Large intestine (tissue), 12 donors: ENCODE measurements at places on chromosomes 3 and 15. TPM values are rescaled to one million over a fixed set of nuclear protein-coding genes. Genes with fewer than 3 reads are reported as not detected.
A peak's percentile ranks its signal among the peaks of the same experiment; 100 is the strongest.

COL6A5 gene
- 2.2 TPM for polyA plus RNA-seq

TEX55 gene
- not detected for polyA plus RNA-seq

ILDR1 gene
- 3.2 TPM for polyA plus RNA-seq

HDGFL3 gene
- 30.4 TPM for polyA plus RNA-seq

SAXO2 gene
- polyA plus RNA-seq = 2.8 TPM

DNA sequence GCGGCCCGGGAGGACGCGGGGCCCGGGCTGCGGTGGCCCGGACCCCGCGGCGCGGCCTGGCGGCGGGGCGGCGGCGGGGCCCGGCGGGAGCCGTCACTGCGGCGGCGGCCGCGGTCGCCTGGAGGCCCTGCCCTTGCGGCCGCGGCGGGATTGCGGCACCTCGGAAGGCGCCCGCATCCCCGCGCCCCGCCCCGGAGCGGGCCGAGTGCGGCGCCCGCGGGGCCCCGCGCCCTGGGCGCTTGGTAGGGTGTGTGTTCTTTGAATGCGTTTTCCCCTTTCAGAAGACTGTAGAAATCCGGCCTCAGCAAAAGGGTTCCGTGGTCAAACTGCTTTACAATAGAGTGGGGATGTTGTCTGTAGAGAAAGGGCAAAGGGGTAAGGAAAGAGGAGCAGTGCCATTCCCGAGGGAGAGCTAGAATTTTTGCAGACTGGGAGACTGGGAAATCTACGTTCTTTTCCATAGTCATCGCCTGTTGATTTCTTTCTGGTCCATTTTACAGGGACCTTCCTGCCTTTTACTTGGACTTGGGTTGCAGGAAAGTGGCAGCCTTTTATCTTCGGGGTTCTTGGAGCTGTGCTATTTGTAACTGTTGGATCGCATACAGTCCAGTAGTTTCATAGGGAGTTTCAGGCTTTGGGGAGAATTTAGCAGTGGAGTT is 630 bp downstream of the SNRK start:
- H3K4me3 ChIP-seq = peak overlapping the region; percentile 54
- peaks cover 7% of the 10 kb centered on the region for H3K36me3 ChIP-seq

- no peak overlapping the region for H3K27ac ChIP-seq
- H3K27me3 ChIP-seq = no peaks in the 10 kb centered on the region
- no peaks in the 10 kb centered on the region for H3K4me1 ChIP-seq
- no peak for DNase-seq
- no peaks in the 10 kb centered on the region for H3K36me3 ChIP-seq
- no peak overlapping the region for H3K4me3 ChIP-seq
Observed at GRCh38 chr3:87576752-87577151, 300.4 kb upstream of the POU1F1 start.

DNA sequence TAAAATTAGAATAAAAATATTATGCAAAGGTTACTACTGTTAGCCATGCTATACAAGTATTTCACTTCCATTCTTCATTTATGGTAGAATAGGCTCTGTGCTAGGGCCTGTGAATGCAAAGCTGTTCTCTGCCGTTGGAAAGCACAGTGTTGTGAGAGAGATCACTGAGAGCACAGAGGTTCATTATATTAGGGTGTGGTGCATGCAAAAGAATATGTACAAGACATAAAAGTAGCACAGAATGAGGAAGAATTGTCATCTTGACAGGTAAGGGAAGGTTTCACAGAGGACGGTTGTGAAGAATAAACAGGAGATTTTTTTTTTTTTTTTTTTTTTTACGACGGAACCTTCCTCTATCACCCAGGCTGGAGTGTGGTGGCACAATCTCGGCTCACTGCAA is 25.2 kb upstream of the FNDC3B start:
- no peak overlapping the region for H3K27ac ChIP-seq
- DNase-seq = no peak
- no peaks in the 10 kb centered on the region for H3K36me3 ChIP-seq
- no peaks in the 10 kb centered on the region for H3K27me3 ChIP-seq
- no peaks in the 10 kb centered on the region for H3K4me1 ChIP-seq

GRCh38 chr3:69881051-69881450 is 118.5 kb upstream of the SAMMSON start:
- no peaks in the 10 kb centered on the region for H3K27me3 ChIP-seq
- H3K4me1 ChIP-seq = no peaks in the 10 kb centered on the region
- H3K36me3 ChIP-seq = no peaks in the 10 kb centered on the region
- H3K27ac ChIP-seq = no peak overlapping the region
- no peak overlapping the region for H3K4me3 ChIP-seq
- no peak for DNase-seq

- peaks cover 14% of the 10 kb centered on the region for H3K4me1 ChIP-seq
- H3K36me3 ChIP-seq = peaks cover 2% of the 10 kb centered on the region
- H3K4me3 ChIP-seq = no peak overlapping the region
- no peak overlapping the region for H3K27ac ChIP-seq
Observed at GRCh38 chr3:51944451-51945021, 2.4 kb downstream of the PARP3 start.

GRCh38 chr15:23913081-23913480 is 226.0 kb upstream of the NDN start:
- H3K4me1 ChIP-seq = no peaks in the 10 kb centered on the region
- DNase-seq = no peak
- H3K4me3 ChIP-seq = no peak overlapping the region
- H3K36me3 ChIP-seq = no peaks in the 10 kb centered on the region

DNA sequence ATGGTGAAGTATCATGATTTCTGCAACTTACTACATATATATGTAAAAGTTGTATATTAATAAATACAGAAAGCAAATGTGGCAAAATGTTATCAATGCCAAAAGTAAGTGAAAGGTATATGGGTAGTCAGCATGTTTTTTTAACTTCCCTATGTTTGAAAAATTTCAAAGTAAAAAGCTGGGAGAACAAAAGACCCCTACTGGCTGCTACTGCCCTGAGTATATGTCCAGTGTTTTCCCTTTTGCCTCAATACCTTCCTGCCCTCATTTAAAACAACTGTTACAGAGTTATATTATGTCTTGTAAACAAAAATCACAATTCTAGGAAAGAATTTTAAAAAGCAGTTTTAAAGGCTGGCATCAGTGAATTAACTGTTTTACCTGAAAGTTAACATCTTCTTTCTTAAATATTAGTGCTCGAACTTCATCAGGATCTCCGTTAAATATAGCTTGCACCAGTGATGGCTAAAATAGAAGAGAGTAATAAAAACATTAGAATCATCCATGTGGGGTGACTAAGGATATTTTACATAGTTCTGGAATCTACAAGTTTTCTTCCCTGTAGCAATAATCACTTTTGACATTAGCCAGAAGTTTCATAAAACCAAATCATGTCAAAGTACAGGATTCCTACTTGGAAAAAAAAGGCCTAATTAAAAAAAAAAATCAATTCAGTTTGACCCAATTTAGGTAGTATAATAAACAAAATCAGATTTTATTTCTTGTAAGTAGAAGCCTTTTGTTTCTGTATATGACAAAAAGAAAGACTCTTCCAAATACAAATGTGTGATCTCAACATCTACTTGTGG is 2.7 kb downstream of the ANKRD28 start:
- H3K36me3 ChIP-seq = no peaks in the 10 kb centered on the region
- no peaks in the 10 kb centered on the region for H3K27me3 ChIP-seq
- H3K27ac ChIP-seq = no peak overlapping the region
- H3K4me3 ChIP-seq = no peak overlapping the region

DNA sequence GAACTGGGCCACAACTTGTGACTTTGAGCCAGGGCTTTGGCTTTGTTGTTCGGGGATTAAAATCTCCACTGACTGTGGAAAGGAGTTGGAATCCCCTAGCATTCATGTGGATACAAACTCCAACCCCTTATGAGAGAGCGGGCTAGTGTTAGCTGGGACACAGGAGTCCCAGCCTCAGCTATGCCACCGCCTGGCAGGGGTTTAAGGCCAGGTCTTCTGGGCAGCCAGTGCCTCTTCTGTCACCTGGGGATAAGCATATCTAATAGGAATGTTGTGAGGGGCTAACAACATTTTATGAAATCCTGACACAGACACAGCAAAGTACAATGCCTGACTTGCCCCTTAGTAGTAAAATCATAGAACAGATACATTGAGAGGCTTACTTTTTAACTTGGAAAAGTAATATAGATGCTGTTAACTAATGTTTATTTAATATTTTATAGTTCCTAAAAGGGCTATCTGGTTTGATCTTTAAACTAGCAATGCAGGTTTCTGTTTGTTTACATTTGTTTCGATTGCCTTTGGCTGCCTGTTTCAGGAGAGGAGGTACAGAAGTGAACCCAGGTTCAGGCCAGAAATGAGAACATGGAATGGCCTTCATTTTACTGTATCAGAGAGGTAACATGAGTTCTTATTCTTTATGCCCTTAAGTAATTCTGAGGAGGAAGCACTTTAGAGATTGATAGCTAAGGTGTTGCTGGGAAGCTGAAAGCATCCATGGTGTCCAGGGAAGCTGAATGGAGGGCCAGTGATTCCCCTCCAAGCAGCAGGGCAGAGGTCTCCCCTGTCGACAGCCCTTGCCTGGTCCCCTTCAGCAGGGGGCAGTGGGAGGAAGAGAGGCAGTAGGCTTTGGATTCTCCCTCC is 8.7 kb downstream of the GPR160 start:
- H3K4me1 ChIP-seq = peaks cover 72% of the 10 kb centered on the region
- DNase-seq = peak; percentile 77
- peak overlapping the region; percentile 91 for H3K27ac ChIP-seq
- no peak overlapping the region for H3K4me3 ChIP-seq
- peaks cover 24% of the 10 kb centered on the region for H3K36me3 ChIP-seq

DNA sequence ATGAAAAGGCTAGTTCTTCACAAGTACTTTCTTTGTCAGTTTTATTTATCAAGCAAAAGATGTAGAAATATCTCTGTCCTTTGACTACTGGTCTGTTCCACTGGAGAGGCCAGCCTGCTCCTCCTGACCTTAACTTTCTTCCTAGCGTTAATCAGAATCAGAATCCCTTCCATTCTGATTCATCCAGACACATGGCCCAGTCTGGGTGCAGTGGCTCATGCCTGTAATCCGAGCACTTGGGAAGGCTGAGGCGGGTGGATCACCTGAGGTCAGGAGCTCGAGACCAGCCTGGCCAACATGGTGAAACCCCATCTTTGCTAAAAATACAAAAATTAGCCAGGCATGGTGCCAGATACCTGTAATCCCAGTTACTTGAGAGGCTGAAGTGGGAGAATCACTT is 32.0 kb upstream of the MANF start:
- peaks cover 2% of the 10 kb centered on the region for H3K27me3 ChIP-seq
- no peak overlapping the region for H3K27ac ChIP-seq

GRCh38 chr3:115758076-115758763 is 134.9 kb downstream of the GAP43 start:
- H3K4me1 ChIP-seq = no peaks in the 10 kb centered on the region
- no peaks in the 10 kb centered on the region for H3K27me3 ChIP-seq
- no peak for DNase-seq
- H3K4me3 ChIP-seq = no peak overlapping the region
- no peak overlapping the region for H3K27ac ChIP-seq

- H3K36me3 ChIP-seq = no peaks in the 10 kb centered on the region
- H3K4me3 ChIP-seq = no peak overlapping the region
- DNase-seq = no peak
- H3K27me3 ChIP-seq = no peaks in the 10 kb centered on the region
Observed at GRCh38 chr3:56205406-56205805, 262.9 kb downstream of the ERC2 start.

DNA sequence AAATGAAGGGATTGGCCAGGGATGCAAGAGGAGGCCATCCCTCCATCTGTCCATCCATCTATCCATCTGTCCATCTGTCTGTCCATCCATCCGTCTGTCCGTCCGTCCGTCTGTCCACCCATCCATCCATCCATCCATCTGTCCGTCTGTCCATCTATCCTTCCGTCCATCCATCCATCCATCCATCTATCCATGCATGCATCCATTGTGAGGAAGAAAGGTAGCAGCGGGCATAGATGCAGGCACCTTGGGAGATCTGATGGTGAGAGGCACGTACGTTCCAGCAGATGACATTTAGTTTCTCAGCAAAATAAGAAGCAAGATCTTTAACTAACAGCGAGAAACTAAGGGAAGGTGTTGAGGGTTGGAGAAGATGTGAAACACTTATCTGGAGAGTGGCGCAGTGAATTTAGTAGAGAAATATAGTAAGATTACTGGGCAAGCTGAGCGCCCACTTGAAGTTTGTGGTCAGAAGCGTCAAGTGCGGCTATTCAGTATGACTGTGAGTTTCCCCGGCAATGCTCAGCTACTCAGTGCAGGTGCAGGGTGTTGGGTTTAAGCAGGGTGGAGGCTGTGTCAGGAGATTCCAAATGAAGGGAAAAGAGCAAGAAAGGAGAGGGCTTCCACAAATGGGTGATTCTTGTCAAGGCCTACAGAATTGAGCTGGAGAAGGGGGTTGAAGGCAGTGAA is 22.4 kb upstream of the SRP14 start:
- peaks cover 3% of the 10 kb centered on the region for H3K36me3 ChIP-seq
- no peak overlapping the region for H3K27ac ChIP-seq
- no peaks in the 10 kb centered on the region for H3K4me1 ChIP-seq
- DNase-seq = no peak
- H3K27me3 ChIP-seq = no peaks in the 10 kb centered on the region

DNA sequence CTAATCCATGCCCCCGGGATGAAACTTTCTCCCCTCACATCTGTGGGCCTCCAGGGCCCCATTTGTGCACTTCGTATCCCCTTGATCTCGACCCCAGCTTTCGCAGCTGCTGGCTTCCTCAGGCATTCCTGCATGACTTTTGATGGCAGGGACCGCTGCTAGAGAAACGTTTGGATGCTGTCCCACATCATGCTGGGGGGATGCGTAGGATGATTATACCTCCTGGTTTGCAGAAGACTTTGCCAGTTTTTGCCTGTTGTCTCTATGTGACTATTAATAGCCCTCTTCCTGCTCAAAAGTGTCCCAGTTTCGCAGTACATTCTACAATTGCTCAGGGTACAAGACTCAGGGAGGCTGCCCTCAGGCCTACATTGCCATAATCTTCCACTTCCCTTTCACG is 10.4 kb upstream of the KCNAB1 start:
- no peaks in the 10 kb centered on the region for H3K36me3 ChIP-seq
- H3K4me3 ChIP-seq = no peak overlapping the region
- peaks cover 2% of the 10 kb centered on the region for H3K27me3 ChIP-seq
- no peak for DNase-seq
- H3K27ac ChIP-seq = no peak overlapping the region
- no peaks in the 10 kb centered on the region for H3K4me1 ChIP-seq
